ENCODE measurements at places on chromosomes 1 and 21.

GRCh38 chr1:164689672-164690511 is 130.9 kb downstream of the PBX1 start:
- no peak for DNase-seq

DNA sequence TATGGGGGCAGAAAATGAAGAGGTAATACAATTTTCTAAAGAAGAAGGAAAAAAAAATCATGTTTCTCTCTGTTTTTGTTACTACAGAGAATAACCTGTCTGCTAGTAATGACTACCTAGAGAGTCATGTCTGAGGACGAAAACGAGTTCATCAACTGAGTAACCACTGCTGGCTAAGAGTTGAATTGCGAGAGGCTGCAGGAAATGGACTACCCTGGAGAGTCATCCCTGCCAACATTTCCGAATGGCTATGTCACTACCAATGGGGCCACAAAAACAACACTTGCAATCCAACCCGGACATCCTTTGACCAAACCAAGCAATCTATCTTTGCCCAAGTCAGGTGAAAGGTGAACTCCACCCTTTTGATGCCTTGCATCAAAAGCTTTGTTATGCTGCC is 120.6 kb downstream of the FCRL5 start:
- no peak for DNase-seq

DNA sequence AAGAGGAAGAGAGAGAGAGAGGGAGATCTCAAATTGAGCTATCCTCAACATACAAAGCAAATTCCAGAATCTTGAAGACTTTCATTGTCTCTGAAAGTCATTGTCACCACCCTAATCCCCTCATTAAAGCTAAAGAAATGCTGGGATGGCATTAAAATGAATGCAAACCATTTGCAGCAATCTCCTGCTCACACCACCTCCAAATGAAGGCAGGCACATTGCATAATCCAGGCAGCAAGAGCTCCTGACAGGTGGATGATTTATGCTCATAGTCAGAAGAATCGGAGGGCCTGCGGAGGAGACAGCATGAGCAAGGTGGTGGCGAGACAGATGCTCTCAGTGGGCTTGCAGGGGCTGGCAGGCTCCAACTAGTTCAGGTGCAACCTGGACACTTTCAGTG is 90.2 kb downstream of the ESRRG start:
- no peak for DNase-seq

DNA sequence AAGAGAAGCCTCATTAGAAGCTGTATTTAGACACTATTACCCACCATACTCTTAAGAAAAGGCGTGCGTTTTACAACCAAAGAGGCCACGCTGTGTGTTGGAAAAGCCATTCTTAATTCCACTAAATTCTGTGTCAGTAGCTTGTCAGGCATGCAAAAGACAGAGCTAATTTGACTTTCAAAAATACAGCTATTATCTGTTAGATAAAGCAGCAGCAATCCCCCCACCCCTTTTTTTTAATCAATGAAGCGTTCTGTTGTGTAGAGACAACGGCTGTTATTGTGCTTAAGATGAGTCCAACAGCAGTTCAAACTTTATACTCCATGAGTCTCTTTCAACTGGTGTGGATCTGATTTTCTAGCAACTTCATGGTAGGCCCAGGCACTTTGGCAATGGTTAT is 43.5 kb downstream of the PLA2G4A start:
- DNase-seq, result no peak

DNA sequence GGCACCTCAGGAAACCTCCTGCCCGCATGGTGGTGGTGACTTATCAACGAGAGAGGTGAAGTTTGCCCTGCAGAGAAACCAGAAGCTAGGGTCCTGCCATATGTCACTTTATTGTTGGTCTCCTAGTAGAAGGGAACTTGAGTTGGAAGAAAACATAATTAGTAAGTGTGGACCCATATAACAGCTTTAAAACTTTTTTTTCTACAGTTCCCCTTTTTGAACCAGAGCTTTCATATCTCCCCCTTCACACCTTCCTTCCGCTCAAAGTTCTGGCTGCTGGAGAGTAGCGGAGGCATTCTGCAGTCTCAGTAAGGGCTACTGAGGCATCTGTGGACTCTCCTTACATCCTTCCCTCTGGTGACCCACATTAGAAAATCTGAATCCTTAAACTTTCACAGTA is 48.9 kb downstream of the PHC2 start:
- DNase-seq, result no peak

- no peak for DNase-seq
These were observed 611 bp upstream of the ZSWIM5 start for GRCh38 chr1:45206808-45207623.

GRCh38 chr1:42888013-42888633 is 41.7 kb downstream of the ZNF691 start:
- DNase-seq, result no peak

DNA sequence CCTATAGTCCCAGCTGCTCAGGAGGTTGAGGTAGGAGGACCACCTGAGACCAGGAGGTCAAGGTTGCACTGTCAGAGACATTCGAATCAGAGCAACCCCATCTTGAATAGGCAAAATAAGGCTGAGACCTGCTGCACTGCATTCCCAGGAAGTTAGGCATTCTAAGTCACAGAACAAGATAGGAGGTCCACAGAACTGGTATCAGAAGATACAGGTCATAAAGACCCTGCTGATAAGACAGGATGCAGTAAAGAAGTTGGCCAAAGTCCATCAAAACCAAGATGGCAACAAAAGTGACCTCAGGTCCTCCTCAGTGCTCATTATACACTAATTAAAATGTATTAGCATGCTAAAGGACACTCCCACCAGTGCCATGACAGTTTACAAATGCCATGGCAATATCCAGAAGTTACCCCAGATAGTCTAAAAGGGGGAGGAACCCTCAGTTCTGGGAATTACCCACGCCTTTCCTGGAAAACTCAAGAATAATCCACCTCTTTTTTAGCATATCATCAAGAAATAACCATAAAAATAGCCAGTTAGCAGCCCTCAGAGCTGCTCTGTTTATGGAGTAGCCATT is 65.2 kb upstream of the KLHDC7A start:
- DNase-seq, result no peak

- no peak for DNase-seq
These were observed 2065.7 kb downstream of the MRPL39 start for GRCh38 chr21:23541571-23541970.

GRCh38 chr1:180179162-180179957 is 24.7 kb downstream of the QSOX1 start:
- DNase-seq, result no peak
